Stimulated activated CD4-positive, alpha-beta T cell treated with anti-CD3 and anti-CD28 coated beads, Interleukin-1b, Interleukin-23, amount 100 ng/mL, for 4 hours (primary cell): ENCODE measurements at places on chromosomes 2 and 18.

- no peak for DNase-seq
Observed at GRCh38 chr2:196046123-196046917, 22.3 kb downstream of the DNAH7 start.

DNA sequence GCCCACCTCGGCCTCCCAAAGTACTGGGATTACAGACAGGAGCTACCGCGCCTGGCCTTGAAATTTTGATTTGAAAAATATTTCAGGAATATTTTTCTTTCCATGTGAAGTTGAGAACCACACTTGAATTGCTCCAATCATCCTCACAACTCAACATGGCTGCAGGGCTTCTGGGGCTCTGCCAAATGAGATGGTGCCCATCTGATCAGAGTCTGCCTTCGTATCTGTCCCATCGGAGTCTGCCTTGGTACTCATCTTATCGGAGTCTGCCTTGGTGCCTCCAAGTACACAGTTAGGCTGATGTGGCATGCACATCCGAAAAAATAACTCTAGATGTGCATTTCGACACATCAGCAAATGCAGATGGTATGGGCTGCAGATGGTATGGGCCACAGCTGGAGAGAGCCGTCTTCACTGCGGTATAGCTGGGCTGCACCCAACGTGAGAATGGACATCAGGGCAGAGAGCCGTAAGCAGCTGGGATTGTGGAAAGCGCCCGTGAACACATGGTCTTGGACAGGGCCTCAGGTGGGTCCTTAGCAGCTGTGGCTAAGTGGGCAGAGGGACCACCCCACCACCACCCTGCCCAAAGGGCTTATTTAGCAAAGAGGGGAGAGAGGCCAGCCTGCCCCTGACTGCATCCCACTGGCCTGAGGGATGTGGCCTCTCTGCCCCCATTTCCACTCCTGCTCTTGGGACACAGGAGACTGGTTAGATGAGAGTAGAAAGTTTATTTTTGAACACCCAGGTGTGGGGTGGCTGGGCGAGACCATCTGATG, 52.1 kb upstream of the RBM44 start:
- no peak for DNase-seq

DNA sequence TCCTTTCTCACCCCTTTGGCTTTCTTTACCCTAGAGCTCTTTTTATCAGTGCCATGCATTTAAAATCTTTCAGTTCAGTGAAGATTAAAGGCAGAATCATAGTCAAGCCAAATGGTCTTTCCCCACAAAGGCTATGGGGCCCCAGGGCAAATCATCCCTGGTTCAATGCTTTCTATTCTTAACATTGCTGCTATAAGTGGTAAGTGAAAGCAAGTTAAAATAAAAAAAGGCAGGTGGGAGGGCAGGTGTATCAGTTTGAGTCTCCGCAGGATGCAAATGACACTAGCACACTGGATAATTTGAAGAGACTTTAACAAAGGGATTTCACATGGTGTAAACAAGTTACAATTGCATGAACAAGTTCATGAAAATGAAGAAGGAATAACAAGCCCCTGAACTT, 757.4 kb downstream of the SATB2 start:
- no peak for DNase-seq

GRCh38 chr18:76757335-76757734, 65.0 kb upstream of the ZNF236 start:
- no peak for DNase-seq

- no peak for DNase-seq
Observed at GRCh38 chr2:18883616-18884456, 294.5 kb upstream of the NT5C1B start.

DNA sequence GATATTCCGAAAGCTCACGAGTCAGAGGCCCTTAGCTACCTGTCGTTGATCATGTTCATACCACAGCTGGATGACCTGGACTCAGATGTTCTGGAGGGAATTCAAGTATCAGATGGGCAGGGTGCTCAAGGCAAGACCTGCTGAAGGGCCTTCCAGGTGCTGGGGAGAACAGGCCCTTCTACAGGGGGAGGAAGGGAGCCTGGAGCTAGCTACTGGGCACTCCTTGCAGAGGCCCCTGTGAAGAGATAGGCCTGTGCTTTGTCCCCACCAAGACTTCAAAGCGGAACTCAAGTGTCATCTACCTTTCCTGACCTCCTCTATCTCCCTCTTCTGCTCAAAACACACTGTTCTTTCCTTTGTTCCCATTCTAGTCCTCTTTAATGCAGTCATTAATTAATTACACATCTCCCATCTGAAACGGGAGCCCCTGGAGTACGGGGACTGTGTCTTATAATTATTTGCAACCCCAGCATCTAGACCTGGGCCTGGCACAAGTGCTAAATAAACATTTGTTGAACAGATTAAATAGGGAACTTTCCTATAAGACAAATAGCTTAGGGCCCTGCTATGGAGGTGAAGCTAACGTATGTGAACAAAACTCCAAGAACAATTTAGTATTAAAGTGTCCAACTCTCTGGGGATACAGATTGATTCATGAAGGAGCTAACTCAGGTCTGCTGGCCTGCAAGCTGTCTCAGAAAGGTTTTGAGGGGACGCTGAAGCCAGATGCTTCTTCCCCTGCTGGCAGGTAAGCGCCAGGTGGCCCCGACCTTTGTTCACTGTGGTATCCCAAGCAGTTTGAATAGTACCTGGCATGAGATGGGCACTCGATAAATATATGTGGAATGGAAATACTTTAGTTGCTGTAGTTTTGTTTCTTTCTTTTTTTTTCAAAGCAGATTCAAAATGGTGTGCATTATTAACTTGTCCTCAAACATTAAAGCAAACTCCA, 22.0 kb downstream of the RHOB start:
- no peak for DNase-seq

GRCh38 chr2:54634564-54635511, 88.6 kb upstream of the EML6 start:
- no peak for DNase-seq

DNA sequence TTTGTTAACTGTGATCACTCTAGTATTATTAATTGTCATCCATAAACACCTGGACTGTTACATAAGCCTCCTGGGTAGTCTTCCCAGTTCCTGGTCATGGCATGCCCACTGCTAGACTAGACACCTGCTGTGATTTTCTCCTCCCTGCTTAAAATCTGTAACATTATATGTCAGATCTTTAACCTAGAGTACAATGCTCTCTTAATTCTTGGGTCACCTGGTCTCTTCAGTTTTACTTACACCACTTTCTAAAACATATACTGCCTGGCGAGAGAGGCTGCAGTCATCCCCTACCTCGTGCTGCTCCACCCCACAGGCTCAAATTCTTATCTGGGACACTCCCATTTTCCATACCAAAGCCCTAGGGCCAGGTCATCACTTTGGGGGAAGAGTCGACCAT, 161.3 kb downstream of the CDH2 start:
- DNase-seq, result no peak
